ENCODE measurements at places on chromosomes 1 and 21.

DNA sequence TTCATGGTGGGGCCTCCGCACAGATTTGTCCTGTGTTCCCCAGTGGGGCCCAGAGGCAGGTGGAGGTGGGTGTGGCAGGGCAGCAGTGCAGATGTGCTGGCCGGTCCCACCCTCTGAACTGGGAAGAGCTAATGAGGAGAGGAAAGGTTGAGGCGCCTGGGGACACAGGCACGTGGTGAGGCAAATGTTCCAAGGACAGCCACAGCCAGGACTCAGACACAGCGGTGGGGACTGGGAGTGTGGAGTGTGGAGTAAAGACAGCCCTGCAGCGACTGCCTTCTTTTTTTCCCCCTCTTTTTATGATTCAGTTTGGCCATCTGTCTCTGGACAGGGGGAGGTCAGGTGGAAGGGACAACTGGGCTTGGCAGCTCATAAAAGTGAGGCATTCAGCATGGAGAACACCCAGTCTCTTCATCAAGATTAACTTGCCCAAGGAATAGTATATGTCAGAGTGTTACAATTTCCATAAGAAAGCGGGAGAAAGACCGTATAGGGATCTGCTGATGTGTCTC, 104.2 kb upstream of the GCLM start:
- no peak for DNase-seq

DNA sequence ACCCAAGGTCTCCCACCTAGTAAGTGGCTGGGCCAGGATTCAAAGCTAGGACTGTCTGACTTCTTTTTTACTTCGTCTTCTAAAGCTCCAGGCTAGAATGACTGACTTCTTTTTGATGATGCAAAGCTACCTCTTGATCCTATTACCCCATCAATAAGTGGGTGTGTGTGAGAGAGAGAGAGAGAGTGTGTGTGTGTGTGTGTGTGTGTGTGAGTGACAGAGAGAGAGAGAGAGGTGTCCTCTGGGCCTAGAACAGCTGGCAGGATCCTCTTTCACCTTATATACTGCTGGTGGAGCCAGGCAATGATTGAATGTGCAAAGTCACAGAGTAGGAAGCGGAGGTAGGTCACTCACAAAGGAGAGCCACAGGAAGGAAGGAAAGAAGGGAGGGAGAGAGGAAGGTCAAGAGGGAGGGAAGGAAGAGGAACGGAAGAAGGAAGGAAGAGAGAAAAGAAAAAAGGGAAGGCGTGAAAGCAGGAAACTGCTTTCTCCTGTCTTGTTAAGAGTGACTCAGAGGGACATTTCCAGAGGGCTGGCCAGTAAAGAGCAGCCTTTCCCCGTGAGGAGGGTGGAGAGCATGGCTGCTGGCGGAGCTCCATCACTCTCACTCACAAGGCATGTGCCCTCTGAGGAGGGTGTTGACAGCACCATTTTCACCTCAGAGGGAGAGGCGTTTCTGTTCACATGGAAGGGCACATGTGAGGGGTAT, 68.9 kb downstream of the CDC7 start:
- DNase-seq, result no peak

GRCh38 chr1:239795304-239795703, 296.4 kb upstream of the FMN2 start:
- no peak for DNase-seq

- DNase-seq, result no peak
These were observed 22.1 kb upstream of the COL16A1 start for GRCh38 chr1:31725777-31726535.

GRCh38 chr1:214466403-214467077, 84.9 kb downstream of the PTPN14 start:
- no peak for DNase-seq

DNA sequence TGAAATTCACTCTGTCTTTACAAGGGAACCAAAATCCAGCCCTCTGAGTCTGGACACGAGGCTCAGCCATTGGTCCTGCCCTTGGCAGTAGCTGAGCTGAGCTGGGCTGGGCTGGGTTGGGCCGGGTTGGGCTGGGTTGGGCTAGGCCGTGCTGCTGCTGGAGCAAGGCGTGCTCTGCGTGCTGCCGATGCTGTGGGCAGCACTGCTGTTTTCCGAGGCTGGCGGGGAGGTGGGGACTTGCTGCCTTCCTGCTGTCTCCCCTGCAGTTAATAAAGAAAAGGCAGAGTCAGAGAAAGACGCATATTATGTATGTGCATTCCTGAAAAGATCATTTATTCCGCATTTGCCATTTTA, 182.9 kb downstream of the CDC7 start:
- DNase-seq, result no peak

DNA sequence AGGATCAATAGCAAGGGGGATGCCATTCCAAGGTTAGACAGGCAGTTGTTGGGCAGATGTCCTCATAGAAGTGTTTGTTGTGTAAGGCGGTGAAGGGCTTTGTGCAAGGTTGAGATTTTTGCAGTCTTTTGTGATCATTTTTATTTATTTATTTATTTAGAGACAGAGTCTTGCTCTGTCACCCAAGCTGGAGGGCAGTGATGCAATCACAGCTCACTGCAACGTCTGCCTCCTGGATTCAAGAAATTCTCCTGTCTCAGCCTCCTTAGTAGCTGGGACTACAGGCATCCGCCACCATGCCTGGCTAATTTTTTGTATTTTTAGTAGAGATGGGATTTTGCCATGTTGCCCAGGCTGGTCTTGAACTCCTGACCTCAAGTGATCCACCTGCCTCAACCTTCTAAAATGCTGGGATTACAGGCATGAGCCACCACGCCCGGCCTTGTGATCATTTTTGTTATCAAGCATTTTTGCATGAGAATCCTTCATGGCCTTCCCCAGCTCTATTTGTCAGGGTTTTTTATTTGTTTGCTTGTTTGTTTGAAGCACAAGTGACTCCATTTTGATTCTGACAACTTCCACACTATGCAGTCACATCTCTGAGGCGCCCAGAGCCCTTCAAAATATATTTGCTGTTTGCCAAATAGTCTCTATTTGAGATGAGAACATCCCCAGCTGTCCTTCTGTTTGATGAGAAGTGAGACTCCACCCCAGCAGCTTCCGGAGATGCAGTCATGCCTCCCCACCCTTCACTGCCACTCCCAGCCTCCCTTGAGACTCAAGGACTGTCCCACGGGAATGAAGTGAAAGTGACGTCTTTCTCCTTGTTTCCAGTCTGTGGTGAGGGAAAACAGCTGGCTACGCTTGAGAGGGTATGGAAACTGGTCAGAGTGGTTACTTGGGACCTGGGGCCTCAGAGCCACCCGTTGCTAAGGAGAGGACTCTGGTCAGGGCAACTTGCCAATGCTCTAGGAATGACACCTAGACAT, 38.0 kb downstream of the TMEM50B start:
- peak; percentile 95 for DNase-seq

- no peak for DNase-seq
These were observed 25.0 kb upstream of the TENT5C start for GRCh38 chr1:117580882-117581281.

DNA sequence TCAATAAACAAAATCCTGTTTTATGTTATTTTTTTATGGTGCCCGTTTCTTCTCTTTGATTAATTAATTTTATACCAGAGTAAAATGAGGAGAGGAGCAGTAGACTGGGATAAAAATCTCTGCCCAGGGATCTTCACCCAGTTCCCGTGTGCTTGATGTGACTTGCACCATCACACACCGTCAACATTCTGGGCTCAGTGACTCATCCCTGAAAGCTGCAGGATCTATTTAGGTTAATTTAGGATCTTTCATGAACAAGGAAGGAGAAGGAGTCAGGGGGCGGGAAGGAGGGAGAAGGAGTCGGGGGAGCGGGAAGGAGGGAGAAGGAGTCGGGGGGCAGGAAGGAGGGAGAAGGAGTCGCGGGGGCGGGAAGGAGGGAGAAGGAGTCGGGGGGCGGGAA, 182.4 kb downstream of the SMYD3 start:
- DNase-seq, result no peak

GRCh38 chr1:35287807-35288640, 19.5 kb downstream of the ZMYM4 start:
- DNase-seq, result no peak

DNA sequence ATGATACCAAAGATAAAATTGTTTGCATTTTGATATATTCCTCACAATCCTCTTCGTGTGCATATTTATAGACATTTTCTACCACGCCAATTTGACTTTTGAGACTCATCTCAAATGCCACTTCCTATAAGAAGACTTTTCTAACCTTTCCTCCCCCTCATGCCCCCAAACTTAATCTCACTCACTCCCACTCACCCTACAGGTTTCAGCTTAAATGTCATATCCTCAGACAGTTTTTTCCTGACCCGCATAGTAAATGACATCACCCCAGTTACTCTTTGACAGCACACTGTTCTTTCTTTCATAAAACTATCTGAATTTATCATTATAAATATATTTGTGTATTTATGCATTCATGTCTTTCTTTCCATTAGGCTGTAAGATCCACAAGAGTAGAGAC, 29.6 kb upstream of the RGS8 start:
- no peak for DNase-seq

DNA sequence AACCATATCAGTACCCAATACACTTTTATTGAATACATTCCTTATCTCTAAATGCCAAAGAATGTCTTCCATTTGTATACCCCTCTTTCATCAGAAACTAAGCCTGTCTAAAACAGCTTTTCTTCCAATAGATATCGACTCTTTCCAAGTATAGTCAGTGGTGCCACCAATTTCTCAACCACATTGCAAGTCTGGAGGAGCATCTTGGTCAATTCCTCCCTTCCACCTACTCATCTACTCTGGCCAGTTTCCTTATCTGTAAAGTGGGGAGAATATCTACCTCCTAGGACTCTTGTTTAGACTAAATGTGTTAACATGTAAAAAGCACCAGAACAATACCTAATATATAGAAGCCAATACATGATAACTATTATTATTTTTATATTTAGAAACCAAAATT, 28.5 kb upstream of the FGGY start:
- no peak for DNase-seq

GRCh38 chr1:53160924-53161378, 18.5 kb upstream of the SLC1A7 start:
- no peak for DNase-seq

DNA sequence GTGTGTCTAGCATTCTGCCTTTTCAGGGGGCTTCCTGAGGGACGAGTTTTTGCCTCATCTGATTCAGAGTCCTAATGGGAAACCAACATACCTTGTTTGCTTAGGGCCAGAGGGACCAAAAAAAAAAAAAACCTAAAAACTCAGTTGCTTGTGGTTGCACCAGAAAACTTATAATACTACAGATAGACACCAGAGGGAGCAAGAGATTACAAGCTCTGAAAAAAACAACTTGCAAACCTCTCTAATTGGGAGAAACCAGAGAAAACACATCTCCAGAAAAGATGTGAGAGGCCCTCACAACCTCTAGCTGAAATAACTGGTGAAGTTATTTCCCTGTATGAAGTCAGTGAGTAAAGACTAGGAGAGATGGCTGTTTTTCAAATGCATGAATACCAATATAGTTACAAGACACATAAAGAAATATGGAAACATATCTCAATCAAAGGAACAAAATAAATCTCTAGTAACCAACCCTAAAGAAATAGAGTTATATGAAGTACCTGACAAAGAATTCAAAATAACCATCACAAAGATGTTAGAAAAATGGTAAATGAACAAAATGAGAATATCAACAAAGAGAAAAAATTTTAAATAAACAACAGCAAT, 233.7 kb upstream of the NFIA start:
- peak; percentile 82 for DNase-seq

- DNase-seq, result no peak
These were observed 7.9 kb upstream of the PLA2G2C start for GRCh38 chr1:20194224-20194623.

DNA sequence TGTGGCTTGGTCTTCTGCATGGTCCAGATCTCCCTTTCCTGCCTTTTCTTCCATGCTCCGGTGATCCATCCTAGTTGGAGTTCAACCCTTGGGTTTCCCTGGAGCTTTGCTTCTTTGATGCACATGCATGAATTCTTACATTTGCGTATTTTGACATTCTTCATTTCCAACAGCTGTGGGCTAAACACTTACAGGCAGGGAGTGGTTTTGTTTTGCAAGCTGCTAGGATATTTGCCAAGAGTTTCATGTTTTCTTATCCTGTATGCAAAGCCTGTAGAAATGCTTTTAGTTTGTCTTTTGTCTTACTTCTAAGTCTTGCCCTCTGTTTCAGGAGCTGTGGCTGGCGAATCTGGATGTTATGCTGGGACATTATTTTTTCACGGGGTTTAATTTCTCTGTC, 90.3 kb upstream of the PAXBP1 start:
- no peak for DNase-seq

- DNase-seq, result no peak
These were observed 26.1 kb downstream of the PRKACB start for GRCh38 chr1:84170171-84170570.

DNA sequence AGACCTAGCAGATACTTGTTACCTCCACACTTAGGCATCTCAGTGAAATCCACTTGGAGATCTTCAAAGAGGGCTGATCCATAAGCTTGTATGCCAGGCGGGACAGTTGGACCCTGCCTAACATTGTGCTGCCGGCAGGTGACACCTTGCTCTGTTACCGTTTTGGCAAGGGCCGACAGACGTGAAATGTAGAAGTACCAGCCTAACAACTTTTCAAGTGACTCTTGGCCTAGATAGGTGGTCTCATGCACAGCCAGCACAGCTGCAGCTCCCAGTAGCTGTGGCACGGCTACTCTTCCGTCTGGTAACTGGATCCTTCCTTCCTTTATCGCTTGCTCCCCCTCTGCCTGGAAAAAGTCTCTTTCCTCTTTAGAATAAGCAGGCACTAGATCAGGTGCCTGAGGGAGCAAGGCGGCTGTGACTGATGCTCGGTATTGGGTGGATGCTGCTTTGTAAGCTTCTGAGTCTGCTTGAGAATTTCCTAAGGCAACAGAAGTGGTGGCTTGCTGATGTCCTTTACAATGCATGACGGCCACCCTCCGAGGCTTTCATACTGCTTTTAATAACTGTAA, 713.5 kb downstream of the AMY1C start:
- DNase-seq, result peak; percentile 4

DNA sequence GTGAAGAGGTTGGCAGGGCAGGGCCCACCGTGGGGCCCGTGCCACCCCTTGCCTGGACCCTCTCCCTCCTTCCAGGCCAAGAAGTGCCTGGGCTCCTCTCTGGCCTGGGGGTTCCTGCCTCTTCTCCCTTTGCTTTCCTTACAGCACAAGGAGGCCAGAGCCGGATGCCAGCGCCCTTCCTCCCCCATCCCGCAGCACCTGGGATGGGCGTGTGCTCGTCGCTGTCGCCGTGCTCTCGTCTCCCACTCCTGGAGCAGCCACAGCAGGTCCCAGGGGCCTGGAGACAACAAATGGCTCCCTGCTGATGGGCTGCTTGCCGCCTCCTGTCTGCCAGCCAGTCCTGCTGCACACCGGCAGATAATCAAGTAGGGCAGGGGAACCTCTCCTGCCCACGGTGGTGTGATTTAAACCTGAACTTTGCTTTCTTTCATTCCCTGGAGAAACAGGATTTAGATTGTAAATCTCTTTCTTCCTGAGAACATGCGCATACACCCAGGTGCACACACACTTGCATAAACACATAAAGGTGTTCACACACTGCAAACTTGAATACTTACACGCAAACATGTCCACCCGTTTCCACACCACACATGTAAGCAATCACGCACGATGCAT, 50.8 kb upstream of the POU3F1 start:
- no peak for DNase-seq
